ENCODE measurements at places on chromosomes 1 and 21.

DNA sequence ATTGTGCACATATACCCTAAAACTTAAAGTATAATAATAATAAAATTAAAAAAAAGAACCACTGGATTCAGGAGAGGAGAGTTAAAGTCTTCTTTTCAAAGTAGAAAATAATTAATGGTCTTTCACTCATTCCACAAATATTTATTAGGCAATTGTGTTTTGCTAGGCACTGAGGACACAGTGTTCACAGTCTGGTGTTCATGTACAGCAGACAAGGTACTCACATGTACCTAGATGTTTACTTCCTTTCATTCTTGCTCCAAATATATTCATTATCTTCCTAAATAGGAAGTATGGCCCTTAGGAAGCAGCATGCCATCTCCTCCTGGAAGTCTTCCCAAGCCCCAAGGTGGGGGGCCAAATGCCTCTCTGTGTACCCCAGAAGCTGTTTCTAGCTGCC, 265.0 kb downstream of the NPHP4 start:
- no peak for DNase-seq

DNA sequence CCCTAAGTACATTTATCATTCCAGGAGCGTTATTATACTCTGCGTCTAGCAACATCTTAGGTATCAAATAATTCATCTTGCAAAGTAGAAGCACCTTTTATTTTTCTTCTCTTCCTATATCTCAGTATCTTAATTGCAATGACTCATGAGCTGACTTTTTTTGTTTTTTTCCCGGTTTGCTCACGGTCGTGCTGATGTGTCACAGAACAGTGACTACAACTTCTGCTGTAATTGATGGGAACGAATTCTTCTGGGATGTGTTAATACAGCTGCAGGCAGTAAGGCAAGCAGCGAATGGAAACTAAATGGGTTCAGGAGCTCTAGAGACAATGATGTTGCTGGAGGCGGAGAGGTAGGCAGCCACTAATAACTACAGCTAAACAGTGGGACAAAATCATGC, 89.8 kb upstream of the TMPRSS15 start:
- DNase-seq, result no peak

DNA sequence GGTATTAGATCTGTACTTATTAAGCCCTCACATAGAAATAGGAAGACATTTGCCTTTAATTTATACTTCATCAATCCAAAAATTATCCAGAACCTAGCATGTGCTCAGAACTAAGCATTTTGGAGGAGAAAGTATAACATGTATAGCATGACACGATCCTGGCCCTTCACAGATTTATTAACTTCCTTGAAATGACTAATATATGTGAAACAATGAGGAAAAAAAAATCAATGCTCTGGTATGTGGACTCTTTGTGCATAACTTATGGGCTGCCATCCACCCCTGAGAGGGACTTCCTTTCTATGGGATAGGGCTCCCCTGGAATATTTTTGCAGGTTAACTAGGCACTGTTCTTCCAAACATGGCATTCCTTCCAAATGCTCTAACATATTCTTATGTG, 36.6 kb downstream of the CCDC185 start:
- DNase-seq, result no peak

DNA sequence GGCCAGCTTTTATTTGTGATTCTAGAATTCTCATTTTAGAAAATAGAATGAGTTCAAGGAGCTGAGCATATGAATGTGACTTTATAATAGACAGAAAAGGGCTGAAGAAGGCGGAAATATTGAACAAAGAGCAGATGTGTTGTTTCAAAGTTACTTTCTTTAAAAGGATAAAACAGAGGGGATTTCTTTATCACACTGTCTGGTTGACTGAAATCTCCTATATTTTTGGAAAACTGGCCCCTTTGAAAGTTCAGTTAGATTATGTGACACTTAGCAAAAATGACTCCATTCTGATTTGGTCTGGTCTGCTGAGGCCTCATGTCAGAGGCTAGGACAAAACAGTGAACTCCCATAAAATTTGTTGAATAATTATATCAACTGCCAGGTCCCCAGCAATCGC, 46.4 kb upstream of the DNAH14 start:
- DNase-seq, result no peak

DNA sequence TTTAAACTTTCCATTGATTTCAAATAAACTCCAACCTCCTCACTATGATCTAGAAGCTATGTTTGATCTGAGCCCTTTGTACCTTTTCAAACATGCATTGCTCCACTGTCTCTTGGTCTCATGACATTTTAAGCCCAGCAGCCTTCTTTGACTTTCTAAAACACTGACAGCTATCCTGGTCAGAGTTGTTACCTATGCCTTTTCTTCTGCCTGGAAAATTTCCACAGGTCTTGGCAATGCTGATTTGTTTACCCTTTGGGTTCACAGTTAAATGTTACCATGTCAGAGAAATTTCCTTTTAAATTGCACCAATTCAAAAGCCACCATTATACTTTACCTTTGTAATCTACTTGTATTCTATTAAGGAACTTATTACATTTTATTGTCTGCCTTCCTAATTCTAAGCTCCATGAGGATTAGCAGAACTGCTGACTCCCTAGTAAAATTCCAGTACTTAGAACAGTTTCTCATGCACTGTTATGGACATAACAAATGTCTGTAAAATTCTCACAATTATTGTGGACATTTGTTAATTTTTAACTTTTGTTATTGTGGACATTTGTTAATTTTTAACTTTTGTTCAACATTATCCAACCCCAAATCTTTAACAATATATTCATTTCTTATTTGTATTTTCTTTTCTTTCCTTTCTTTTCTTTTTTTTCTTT, 1064.4 kb downstream of the NCAM2 start:
- no peak for DNase-seq

Measured in activated CD4-positive, alpha-beta T cell treated with anti-CD3 and anti-CD28 coated beads for 4 hours (primary cell).